ENCODE measurements at places on chromosomes 7 and 10. TPM values are rescaled to one million over a fixed set of nuclear protein-coding genes. Genes with fewer than 3 reads are reported as not detected.
A peak's percentile ranks its signal among the peaks of the same experiment; 100 is the strongest.

Gene HIP1
- 11.8 TPM for total RNA-seq

Gene PALD1
- 8.6 TPM for total RNA-seq

Gene CYP17A1
- not detected for total RNA-seq

Gene TOMM7
- 142 TPM for total RNA-seq

DNA sequence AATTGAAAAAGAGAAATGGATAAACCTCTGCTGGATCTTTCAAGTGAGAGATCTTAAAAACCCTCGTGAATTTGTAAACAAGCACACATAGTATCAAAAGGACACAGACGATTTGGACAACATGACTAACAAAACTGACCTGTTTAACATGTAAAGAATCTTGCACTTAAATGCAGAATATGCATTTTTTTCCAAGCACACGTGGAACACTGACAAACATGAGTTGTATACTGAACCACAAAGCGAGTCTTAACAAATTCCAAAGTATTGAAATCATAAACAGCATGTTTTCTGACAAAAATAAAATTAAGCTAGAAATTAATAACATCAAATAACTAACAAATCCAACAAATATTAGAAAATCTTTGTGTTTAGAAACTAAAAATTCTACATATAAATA lies 65.0 kb upstream of the ZNF746 start:
- no peak for DNase-seq

- peak; percentile 40 for DNase-seq
Measured at GRCh38 chr10:35103882-35104281, 13.7 kb upstream of the CUL2 start.

DNA sequence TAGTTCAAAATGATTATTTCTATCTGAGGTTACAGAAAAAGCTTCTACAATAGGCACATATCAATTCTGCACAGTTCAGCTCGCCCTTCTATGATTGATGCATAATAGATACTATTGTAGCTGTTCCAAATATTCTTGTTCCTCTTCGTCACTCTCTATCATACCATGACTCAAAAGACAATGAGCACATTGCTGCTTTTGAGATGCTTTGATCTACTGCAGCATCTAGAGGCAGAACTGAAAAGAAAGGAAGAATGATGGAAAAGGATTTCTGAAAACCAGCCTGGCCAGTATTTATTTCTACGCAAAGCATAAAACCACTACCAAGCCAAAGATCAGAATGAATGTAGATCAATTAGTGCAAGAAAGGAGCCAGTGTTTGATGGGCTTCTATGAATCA lies 59.3 kb upstream of the PLXDC2 start:
- no peak for DNase-seq

DNA sequence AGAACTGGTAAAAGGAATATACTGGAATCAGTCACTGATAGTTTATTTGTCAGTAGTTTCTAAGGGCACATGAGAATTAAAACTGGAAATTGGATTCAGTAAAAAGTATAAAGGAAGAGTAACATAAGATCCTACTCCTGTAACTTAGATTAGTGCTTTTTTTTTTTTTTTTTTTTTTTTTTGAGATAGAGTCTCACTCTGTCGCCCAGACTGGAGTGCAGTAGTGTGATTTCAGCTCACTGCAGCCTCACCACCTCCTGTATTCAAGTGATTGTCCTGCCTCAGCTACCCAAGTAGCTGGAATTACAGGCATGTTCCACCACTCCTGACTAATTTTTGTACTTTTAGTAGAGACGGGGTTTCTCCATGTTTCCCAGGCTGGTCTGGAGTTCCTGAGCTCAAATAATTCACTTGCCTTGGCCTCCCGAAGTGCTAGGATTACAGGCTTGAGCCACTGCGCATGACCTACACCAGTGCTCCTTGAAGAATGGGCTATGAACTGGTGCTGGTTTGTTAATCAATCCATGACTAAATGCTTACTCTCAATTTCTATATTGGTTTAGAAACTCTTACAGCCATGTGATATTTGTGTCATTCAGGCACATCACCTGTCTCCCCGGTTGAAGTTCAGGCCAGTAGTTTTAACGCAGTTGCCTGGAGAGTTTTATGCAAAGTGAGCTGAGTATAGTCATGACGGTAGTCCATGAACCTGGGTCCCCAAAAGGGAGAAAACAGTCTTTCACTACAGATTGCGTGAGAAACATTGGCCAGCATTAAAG lies 65.0 kb downstream of the ZEB1 start:
- no peak for DNase-seq

DNA sequence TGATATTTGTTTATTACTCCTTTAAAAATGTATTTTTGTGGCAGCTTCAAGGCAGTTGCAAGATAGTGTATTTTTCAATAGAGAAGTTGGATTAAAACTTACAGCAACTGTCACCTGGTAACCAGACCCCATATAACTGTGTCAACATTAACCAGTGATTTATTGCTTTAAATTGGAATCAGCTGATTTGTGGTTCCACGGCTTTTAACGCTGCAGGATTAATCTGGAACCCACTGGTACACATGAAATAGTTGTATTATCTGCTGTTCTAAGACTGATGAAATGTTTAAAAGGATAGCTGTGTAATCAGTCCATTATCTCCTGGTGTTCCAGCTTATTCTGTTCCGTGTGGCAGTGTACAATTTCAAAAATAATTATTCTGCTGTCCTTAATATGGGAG lies 180.2 kb downstream of the CELF2 start:
- peak; percentile 9 for DNase-seq

GRCh38 chr7:453597-454306 lies 65.9 kb downstream of the PDGFA start:
- DNase-seq, result no peak

GRCh38 chr7:64874114-64874513 lies 29.0 kb upstream of the ZNF273 start:
- no peak for DNase-seq

GRCh38 chr10:75530299-75530698 lies 98.9 kb downstream of the LRMDA start:
- no peak for DNase-seq

DNA sequence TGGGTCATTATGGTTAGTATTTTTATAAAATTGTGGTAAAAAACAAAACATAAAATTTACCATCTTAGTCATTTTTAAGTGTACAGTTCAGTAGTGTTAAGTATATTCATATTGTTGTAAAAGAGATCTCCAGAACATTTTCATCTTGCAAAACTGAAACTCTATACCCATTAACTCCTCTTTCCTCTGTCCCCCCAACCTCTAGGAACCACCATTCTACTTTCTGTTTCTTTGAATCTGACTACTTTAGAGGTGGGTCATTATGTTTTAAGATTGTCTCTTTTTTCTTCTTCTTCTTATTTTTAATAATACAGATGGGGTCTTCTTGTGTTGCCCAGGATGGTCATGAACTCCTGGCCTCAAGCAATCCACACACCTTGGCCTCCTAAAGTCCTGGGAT lies 84.1 kb downstream of the DOCK4 start:
- DNase-seq, result no peak

GRCh38 chr7:107813524-107813923 lies 10.5 kb upstream of the SLC26A3 start:
- DNase-seq, result no peak

GRCh38 chr10:62323751-62324150 lies 50.4 kb upstream of the ZNF365 start:
- DNase-seq, result no peak

DNA sequence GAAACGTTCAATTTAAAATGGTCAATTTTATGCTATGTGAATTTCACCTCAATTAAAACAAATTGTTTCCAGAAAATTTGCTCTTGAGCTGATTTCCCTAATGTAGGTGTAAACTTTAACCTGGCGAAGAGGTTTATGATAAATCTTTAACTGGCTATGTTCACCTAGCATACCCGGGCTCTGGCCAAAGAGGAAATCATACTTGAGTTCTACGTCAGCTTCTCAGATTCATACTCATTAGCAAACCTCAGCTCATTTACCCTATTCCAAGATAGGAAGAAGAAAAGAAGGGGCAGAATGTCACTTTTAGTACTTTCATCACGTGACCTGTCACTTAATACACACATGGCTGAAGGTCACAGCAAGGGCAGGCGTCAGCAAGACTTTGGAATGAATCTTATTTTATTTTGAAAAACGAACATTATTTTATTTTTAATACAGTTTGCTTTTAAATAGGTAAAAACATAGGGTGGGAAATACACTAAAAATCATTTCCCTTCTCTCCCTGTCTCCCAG lies 97.0 kb downstream of the ABLIM1 start:
- DNase-seq, result no peak

DNA sequence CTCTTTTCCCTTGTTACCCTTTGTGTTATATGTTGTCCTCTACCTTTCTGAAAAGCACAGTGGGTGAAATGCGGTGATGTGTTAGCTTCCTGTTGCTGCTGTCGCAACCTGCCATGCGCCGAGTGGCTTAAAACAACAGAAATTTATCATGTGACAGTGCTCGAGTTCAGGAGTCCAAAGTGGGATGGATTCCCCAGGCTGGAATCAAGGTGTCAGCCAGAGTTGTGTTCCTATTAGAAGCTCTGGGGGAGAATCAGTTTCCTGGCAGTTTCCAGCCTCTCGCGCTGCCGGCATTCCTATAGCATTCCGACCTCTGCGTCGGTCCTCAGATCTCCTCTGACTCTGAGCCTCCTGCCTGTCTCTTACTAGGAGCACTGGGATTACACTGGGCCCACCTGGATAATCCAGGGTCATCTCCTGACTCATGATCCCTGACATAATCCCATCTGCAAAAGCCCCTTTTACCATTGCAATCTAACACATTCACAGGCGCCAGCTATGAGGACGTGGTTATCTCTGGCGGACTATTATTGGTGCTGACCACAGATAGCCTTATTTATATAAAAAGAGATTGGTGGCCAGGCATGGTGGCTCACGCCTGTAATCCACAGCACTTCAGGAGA lies 207.5 kb downstream of the CUX1 start:
- DNase-seq, result no peak

GRCh38 chr7:2104716-2105115 lies 128.0 kb downstream of the MAD1L1 start:
- peak; percentile 31 for DNase-seq

Data from skin of body (tissue), 3 donors.